Glutamatergic neuron (in vitro differentiated cells): ENCODE measurements at places on chromosomes 5 and 9.
A peak's percentile ranks its signal among the peaks of the same experiment; 100 is the strongest.

- DNase-seq = no peak
Measured at GRCh38 chr5:67214707-67215447, 18.3 kb upstream of the CD180 start.

DNA sequence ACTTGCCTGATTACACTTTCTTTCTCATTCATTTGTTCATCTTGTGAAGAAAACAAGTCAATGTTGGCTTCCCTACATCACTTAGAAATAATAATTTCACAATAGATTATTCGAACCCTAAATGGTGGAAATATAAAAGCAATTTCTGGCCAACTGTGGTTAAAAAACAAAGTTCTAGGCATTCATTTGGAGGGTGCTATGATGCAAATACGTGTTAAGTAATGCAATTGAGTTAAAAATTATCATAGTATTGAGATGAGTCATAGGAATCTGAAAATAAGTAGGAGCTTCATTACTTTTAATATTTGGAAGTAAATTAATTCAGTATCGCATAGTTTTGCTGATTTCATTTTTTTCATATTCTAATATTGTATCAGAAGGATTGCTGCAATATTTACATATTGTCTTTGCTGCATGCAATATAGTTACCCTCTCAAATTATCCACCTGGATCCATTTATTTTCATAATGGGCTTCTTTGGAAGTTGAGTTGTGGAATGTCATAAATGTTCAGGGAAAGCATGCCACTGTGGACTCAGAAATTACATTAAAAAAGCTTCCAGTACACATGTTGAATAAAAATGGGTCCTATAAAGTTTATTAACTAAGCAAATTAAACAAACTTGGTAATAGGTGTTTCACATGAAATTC lies 647.7 kb upstream of the WWC1 start:
- no peak for DNase-seq

DNA sequence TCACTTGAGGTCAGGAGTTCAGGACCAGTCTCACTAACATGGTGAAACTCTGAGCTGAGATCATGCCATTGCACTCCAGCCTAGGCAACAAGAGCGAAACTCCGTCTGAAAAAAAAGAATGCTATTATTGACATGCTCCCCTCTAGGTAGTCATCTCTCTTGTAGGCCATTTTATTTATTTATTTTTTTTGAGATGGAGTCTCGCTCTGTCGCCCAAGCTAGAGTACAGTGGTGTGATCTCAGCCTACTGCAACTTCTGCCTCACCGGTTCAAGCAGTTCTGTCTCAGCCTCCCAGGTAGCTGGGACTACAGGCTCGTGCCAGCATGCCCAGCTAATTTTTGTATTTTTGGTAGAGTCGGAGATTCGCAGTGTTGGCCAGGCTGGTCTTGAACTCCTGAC lies 20.6 kb upstream of the NIM1K start:
- DNase-seq = no peak

DNA sequence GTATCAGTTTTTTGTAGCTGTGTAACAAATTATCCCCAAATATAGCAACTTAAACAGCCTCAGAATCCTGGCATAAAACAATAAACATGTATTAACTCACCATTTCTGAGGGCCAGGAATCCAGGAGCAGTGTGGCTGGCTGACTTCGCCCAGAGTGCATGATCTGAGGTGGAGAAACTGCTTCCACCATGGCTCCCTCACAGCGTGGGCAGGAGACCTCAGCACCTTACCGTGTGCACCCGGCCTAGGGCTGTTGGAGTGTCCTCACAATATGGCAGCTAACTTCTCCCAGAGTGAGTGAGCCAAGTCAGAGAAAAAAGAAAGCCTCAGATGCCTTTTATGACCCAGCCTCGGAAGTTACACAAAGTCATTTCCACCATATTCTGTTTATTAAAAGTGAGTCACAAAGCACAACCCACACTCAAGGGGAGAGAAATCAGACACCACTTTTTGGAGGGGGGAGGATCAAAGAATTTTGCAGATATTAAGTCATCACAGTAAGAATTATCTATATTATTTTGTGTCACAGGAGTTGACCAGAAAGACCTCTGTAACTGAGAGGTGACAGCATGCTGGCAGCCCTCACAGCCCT lies 59.6 kb downstream of the TSTD2 start:
- no peak for DNase-seq

- no peak for DNase-seq
Measured at GRCh38 chr5:14200312-14200990, 57.3 kb downstream of the TRIO start.

- DNase-seq = no peak
Measured at GRCh38 chr5:4013106-4013898, 417.7 kb downstream of the IRX1 start.

DNA sequence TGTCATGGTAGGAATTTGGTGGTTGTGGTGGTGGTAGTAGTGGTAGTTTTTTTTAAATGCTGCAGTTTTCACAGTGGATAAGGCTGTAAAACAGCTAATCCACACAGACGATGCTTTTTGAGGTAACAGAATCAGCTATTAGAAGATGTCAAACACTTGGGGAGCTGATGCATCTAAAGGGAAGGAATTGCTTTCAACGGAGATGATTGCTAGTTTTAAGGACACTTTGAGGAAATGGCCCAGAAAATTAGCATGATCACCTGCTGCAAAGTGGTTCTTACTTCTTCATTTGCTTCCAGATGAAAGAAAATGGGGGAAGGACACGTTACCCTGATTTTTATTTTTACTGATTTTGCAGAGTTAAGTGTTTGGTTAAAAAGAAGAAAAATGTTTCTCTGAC lies 178.2 kb upstream of the ATP10B start:
- DNase-seq = no peak

DNA sequence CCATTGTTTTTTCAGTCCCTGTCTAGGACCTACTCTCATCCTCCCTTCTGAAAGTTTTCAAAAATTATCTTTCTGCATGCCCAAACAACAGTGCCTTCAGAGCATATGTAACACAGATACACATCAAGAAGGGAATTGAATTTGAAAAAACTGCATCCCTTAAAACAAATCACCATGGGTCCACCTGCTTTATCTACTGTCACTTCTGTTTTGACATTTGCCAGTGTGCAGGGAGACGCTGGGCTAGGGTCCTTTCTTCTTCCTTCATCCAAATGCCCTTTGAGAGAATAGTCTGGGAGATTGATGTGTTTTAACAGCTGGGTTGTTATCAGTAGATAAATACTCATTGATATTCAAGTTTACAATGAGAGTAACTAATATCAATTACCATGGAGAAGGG lies 1630.1 kb downstream of the MAT2B start:
- DNase-seq = no peak

GRCh38 chr5:133421394-133421793 lies 190.9 kb downstream of the FSTL4 start:
- DNase-seq = peak; percentile 79

GRCh38 chr5:15647251-15647650 lies 147.3 kb downstream of the FBXL7 start:
- DNase-seq = no peak

DNA sequence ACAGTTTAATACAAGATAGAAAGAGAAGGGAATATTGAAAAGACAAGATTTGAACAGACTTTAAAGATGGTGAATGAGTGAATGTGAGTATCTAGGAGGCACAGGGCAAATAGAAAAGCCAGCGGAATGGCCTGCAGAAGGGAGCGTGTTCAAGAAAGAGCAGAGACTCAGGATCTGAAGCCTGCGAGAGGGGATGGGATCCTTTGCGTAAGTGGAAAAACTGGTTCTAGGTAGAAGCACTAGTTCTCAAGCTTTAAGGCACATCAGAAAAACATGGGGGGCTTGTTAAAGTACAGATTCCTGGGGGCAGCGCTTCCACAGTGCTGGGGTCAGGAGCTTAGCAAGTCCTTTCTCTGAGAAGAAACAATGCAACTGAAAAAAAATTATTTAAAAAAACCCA lies 94.8 kb upstream of the NFIL3 start:
- DNase-seq = no peak

DNA sequence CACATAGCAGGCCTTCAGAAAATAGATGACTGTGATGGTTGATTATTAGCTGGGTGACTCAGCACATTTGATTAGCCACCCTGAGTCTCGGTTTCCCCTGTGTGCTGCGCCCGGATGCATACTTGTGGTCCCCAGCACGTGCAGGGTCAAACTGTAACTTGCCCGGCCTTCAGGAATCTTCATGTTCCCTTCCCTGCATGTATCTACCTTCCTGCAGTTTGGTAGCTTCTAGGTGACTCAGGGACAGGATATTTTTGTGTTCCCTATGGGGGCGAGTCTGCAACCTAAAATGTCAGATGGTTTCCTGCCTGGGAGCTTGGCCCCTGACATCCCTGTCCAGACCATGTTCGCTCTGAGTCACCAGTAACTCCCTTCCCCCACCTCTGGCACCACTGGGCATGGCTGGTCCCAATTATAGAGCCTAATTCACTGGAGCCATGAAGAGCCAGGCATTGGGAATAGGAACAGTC lies 13.2 kb downstream of the PTGS1 start:
- no peak for DNase-seq

GRCh38 chr5:89418407-89419085 lies 535.6 kb upstream of the MEF2C start:
- DNase-seq = no peak
